ENCODE measurements at places on chromosomes 5 and 9.

- DNase-seq, result no peak
These were observed 26.3 kb downstream of the FAF2 start for GRCh38 chr5:176474476-176474875.

- DNase-seq, result no peak
These were observed 819 bp downstream of the ADRA1B start for GRCh38 chr5:159916841-159917761.

DNA sequence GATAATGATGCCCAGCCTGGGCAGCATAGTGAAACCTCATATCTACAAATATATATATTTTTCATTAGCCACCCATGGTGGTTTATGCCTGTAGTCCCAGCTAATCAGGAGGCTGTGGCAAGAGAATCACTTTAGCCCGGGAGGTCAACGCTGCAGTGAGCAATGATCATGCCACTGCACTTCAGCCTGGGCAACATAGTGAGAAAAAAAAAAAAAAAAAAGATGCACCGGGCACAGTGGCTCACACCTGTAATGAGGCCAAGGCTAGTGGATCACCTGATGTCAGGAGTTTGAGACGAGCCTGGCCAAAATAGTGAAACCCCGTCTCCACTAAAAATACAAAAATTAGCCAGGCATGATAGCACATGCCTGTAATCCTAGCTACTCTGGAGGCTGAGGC is 50.2 kb upstream of the ADRA1B start:
- no peak for DNase-seq

- DNase-seq, result no peak
These were observed 268.2 kb downstream of the MAST4 start for GRCh38 chr5:66864240-66864884.

DNA sequence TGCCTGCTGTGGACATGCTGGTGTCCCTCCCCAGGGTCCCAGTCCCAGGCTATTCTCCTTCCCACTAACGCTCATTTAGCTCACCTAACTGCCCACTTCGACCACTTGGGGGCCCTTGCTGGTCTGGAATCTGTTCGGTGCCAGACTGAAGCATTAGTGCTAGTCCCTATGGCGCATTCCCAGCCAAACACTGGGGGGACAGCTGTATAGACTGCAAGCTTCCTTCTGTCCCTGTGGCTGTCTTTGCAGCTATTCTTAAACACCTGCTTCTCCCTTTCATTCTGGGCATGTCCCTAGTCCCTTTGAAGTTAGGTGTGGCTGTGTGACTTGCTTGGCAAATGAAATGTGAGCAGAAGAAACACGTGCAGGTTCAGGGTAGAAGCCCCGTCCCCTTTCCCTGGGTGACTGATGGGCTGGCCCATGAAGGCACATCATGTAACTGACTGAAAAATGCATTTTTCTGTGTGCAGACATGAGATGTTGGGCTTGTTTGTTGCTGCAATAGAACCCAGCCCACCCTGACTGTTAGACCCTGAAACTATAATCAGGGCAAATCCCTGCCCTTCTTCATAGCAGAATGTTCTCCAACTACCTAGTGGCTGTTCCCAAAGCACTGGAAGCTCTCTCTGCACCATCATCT is 134.4 kb downstream of the BARX1 start:
- DNase-seq, result no peak

- no peak for DNase-seq
These were observed 13.8 kb downstream of the PROP1 start for GRCh38 chr5:177982072-177982727.
